ENCODE measurements at places on chromosomes 16 and 17. TPM values are rescaled to one million over a fixed set of nuclear protein-coding genes. Genes with fewer than 3 reads are reported as not detected.

KCNAB3 gene
- 14.4 TPM for total RNA-seq

GRCh38 chr17:76872874-76873221 is 4.6 kb downstream of the MGAT5B start:
- no peak for DNase-seq

DNA sequence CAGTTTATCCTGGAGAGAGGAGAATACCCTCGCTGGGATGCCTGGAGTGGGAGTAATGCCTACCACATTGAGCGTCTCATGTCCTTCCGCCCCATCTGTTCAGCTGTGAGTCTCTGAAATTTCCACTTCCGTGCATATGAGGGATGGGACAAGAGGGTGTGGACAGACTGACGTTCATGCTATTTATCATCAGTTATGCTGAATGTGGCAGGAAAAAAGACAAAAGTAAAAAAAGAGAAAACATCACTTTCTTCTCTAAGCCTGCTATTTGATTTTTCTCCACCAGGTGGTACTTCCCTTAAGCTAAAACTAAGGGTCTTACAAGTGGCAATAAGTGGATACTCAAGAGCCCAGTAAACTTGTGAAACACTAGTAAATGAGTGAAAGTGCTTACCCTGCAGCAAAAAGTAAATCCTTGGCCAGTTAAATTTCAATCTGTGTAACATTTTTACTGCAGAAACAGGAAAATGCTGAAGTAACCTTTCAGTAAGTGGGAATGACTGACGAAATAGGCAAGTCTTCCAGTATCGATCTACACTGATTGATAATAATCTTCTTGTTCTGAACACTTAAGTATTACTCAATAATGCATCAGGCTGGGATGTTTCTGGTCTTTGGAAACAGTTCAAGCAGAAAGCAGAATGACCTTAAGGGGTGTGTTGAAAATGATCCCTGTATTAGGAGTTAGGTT is 5.6 kb downstream of the CRYBA1 start:
- no peak for DNase-seq

DNA sequence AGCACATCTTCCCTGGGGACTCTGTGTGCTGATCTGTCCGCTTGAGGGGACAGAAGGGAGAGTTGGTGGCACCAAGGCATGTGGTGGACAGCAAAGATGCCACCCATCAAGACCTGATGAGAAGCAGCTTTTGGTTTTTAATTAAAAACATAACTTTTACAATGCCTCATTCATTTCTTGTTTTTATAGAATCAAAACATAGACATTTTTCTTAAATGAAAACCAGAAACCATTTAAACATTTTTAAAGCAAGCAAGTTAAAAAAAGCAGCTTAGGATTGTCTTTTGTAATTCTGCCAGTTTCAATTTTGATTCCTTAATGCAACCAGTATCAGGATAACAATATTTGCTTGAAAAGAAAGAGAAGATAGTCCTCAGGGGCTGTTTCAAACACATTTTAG is 123.7 kb upstream of the AXIN2 start:
- no peak for DNase-seq

SYNGR3 gene
- 1.6 TPM for total RNA-seq

GRCh38 chr17:13587487-13588338 is 14.0 kb downstream of the HS3ST3A1 start:
- DNase-seq, result no peak

GRCh38 chr16:69503244-69503643 is 62.5 kb upstream of the NFAT5 start:
- no peak for DNase-seq

Measured in CD4-positive, alpha-beta memory T cell (primary cell).